Epithelial cell of proximal tubule (primary cell): ENCODE measurements at places on chromosomes 3 and 15.
A peak's percentile ranks its signal among the peaks of the same experiment; 100 is the strongest.

DNA sequence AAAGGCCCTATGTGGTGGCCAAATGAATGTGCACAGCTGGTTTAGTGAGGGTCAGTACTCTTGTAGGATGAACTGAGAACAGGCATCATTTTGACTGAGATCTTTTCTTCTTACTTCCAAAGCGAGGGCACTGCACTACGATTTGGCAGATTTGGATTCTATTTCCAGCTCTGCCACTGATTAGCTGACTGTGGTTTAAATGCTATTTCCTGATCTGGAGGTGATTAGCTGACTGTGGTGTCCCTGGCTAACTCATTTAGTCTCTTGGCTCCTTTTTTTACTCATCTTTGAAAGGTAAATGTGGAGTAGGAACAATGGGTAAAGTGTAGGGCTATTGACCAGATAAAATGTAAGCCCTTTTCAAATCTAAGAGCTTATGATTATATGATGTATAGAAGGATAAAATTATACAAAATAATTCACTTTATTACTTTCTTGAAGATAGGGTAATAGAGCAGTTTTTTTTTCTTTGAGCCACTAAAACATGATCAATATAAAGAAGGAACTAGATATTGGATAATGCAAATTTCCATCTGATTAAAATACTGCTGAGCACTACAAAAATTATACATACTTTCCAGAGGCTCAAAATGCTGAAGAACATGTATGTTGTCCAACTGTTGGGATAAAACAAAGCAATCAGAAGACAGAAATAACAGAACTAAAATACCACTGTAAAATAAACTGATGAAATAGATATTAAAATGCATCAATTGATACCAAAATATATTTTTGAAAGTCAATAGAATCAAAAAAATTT, 39.7 kb upstream of the PLOD2 start:
- DNase-seq = no peak

DNA sequence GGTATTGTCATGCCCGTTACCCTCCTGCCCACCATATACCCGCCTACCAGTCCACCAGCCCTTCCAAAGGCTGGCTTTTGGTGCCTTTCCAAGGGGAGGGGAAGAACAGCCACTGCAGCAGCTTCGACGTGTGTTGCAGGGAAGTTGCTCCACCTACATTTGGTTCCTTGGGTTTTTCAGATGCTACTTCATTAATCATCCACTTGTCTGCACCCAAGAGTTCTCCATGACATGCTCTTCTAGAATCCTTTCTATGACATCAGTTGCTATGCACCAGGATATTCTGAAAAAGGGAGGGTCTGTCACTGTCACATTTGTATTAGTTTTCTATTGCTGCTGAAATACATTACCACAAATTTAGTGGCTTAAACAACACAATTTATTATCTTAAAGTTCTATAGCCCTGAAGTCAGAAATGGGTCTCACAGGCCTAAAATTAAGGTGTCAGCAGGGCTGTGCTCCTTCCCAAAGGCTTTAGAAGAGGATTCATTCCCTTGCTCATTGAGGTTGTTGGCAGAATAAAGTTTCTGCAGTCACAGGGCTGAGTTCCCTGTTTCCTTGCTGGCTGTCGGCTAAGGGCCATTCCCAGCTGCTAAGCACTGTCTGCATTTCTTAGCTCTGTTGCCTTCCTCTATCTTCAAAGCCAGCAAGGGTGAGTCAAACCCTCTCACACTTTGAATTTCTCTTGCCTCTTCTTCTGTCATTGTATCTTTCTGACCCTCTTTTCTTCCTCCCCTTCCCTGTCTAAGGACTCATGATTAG, at the start of gene LYZL4:
Gene LYZL4, minus strand, starts transcription at position 241 of the 762 bp plus-strand sequence. CDS start 3,359 bp downstream, outside the sequence.
- no peak for DNase-seq

DNA sequence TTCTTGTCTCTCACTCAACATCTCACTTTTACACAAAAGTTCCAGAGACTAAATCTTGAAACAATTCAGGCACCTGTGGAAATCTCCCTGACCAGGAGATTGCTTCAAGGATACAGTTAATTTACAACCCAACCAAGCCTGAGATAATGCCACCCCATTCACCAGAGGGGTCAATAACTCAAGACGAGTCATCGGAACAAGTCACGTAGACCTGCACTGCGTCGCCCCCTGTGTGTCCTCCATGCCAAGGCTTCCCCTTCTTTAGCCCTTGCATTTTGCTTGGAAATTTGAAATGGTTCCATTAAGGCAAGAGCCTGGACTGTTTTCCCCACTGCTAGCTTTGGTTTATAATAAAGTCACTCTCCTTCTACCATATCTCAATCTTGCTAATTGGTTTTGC, 129.0 kb upstream of the NEO1 start:
- DNase-seq = peak; percentile 1

DNA sequence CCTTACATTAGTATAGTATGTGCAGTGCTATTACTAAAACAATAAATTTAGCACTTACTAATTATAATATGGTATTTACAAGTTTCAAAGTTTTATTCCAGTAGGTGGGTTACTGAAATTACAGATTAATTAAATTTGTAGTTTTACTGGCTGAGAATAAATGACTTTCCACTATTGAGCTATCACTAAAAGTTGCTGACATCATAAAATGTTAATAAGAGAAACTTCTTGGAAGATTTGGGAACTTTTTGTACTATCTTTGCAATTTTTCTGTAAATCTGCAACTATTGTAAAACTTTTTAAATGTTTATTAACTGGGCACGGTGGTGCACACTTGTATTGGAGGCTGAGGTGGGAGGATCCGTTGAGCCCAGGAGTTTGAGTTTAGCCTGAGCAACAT, 247.7 kb downstream of the UBE2E2 start:
- DNase-seq = no peak

DNA sequence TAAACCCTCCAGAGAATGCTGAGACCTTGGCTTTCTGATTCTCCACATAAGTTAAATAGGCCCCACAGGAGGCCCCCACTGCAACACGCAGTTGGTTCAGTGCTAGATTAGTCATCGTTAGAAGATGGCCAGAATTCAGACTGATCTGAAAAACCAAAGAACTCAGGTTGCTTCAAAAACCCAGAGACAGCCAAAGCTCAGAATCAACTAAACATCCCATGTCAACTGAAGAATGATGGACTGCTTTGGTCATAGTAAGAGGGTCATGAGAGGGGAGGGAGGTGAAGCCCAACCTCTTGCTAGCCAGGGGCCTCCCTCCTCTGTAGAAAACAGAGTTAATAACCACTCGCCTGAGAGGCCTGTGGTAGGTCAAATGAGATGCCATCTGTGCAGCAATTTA, 93.1 kb downstream of the AKAP13 start:
- DNase-seq = no peak

DNA sequence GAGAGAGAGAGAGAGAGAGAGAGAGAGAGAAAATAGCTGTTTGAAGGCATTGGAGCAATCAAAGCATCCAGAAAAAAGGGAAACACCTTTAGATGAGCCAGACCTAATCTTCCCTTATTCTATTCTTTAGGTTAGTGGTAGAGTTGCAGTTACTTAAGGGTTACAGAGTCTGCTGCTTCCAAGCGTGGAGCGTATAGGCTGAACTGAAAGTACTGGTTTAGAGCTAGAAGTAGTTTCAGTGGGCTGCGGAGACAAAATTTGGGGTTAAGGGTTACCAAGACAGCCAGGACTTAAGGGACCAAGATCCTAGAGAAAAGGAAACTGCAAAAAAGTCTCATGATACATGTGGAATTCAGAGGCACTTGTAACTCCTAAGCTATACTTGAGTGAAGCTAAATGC, 66.1 kb upstream of the MEIS2 start:
- no peak for DNase-seq

DNA sequence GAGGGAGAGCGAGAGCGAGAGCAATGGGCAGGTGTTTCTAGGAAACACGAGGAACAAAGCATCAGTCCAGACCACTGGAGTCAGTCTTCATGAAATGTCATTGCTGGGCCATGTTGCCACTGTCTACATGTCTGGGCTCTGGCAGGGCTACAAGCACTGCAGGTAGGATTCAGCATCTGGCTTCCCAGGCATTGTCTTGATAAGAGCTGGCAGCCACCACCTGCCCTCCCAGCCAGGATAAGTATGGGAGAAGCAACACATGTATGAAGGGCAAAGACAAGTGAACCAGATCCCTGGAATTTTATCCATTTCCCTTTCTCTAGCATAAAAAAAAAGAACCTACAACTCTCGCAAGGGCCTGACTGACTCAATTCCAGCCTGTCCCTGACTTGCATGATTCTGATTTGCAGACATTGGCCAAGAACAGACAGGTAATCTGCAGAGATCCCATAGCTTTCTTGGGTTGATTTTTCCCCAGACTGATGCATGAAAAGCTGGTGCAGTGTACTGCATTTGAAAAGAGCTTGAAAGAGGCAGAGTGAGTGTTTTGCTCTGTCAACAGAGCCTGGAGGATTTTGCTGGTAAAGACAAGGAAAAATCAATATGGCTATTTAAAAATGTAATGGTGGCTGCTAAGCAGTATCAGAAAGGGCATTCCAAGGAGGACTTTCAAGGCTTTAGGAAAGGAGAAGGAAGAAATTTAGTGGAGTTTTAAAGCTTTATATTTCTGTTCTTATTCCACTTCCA, 157.2 kb upstream of the MYRIP start:
- DNase-seq = no peak

DNA sequence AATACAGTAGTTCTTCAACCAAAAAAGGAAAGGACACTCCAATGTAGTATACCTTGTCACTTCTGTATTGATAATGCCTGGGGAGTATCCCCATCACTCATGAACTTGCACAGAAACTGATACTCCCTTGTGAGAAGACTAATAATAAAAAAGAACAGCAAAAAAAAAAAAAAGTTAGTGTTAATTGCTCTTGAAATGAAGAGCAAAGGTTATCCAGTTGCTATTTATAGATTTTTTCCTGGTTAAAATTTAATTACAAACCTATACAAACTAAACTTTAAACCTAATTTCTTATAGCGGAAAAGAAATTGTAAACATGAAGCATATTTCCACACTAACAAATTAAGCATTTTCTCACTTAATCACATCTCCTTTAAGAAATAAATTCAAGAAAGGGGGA, 6.7 kb downstream of the PLOD2 start:
- DNase-seq = no peak

DNA sequence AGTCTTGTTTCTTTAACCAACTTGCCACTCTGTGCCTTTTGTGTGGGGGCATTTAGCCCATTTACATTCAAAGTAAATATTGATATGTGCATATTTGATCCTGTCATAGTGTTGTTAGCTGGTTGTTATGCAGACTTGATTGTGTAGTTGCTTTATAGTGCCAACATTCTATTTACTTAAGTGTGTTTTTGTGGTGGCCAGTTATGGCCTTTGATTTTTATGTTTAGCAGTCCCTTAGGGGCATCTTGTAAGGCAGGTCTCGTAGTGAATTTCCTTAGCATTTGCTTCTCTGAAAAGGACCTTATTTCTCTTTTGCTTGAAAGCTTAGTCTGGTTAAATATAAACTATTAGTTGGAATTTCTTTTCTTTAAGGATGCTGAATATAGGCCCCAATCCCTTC, 282.8 kb upstream of the NECTIN3 start:
- no peak for DNase-seq

DNA sequence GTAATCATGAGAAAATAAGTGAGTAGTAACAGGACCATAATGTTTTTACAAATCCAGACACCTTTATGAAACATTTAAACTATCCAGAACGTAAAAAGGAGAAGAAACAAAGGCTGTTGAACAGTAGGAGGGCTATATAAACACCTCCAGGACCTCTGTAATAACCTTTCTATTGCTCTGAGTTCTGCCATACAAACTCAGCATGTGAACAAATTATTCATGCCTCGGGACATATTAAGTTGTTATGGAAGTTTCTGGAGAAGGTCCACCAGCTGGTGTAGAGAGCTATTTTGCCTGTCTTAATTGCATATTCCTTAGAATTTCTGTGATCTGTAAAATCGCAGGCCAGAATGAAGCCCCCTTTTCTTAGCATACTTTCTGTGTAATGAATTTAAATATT, 256.3 kb downstream of the UBE2E2 start:
- DNase-seq = no peak
